ENCODE measurements at places on chromosomes 12 and 14. TPM values are rescaled to one million over a fixed set of nuclear protein-coding genes. Genes with fewer than 3 reads are reported as not detected.

DNA sequence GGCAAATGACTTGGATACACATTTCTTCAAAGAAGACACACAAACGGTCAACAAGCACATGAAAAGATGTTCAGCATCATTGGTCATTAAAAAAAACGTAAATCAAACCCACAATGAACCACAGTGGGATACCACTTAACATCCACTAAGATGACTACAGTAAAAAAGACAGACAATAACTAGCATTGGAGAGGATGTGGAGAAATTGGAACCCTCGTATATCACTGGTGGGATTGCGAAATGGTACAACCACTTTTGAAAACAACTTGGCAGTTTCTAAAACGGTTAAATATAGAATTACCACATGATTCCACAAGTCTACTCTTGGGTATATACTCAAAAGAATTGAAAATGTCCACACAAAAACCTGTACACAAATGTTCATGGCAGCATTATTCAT, 25.2 kb upstream of the PPFIBP1 start:
- DNase-seq: no peak

DNA sequence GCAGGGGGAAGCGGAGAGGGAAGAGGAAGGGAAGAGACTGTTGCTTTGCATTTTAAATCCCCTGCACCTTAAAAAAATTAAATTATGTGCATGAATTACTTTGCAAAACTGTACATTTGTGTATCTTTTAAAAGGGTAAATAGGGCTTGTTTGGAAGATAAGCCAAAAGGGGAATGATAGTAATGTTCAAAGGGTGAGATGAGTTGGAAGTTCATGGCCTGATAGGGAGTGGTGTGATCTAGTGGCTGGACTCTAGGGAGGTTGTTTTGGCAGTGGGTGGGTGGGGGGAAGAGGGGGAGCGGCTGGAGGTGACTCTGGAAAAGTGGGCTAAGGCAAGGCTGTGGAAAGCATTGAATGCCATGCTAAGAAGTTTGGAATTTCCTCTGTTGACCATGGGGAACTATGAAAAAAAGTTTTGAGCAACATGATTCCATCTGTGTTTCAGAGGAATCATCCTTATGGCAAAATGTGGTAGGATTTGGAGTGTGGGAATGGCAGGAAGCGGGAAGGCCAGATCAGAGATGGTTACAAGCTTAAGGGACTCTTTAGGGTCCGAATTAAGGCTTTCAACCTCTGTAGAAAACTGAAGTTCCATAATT, 25.5 kb upstream of the EMP1 start:
- no peak for DNase-seq

GPR65 gene
- total RNA-seq: 23.2 TPM

DNA sequence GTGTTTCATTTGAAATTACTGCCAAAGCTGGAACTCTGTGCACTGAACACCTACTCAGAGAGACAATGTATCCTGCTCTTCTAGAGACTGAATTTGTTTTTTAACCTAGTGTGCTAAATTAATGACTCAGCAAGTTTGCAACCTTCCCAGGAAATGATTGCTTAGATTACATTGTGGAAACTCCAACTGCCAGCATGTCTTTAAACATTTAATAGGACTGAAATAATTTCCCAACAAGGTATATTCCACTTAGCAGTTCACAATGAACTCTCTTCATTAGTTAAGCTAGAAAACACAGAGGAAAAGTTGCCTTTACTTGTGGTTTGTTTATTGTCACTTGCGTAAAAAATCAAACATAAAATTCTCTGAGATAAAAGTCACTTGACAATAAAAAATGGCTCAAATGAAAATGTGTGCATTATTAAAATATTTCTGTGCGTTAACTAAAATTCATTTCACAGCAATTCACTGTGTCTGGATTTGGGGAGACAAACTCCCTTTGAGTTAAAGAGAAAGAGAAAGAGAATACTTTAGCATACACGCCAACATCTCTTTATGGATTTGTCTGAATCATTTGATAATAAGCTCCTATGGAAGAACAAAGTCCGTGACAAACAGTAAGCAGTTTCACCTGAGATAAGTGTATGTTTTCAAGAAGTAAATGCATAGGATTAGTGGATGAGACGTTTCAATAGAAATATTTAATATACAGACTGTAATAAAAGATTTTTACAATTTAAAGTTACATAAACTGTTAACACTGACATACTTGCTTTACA, 284.0 kb downstream of the PRKD1 start:
- no peak for DNase-seq

DNA sequence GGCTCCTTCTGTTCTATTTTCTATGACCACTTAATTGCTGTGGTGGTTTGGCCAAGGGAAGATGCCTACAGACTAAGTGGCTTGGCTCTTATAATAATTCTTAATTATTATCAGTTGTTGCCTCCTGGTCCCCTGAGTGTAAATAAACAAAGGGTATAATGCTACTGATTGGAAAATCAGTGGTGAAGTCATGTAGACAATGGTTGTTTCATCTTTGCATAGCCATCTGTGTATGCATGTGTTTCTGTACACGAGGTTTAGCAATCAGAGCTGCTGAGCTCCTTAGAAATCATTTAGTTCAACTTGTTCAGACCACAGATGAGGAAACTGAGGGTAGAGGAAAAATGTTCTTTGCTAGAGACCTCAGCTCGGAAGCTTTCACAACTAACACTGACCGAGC, 152.2 kb downstream of the STXBP6 start:
- DNase-seq: no peak

- DNase-seq: no peak
Measured at GRCh38 chr12:91061091-91061490, 3.3 kb upstream of the KERA start.

DNA sequence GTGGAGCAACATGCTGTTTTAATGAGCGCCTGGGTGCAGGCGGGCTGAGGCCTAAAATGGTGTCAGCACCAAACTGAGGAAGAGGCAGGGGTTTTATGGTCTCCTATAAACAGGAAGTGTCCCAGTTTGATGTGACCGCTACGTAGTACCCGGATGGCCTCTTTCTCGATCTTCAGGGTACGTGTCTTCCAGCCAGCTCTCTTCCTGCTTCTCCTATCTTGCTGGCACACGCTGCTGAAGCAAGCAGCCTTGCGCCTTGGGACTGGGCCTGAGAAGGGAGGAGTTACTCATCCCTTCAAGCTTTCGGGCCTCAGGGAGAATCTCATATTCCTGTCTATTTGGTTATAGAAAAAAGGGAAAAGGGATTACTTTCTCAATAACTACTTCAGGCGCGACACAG, 28.2 kb upstream of the RNASE1 start:
- DNase-seq: no peak

- DNase-seq: no peak
Measured at GRCh38 chr12:69266036-69266635, 26.8 kb downstream of the CPSF6 start.

NOS1 gene
- not detected for total RNA-seq

OTUB2 gene
- 0.47 TPM for total RNA-seq

RNF212B gene
- total RNA-seq: not detected

DNA sequence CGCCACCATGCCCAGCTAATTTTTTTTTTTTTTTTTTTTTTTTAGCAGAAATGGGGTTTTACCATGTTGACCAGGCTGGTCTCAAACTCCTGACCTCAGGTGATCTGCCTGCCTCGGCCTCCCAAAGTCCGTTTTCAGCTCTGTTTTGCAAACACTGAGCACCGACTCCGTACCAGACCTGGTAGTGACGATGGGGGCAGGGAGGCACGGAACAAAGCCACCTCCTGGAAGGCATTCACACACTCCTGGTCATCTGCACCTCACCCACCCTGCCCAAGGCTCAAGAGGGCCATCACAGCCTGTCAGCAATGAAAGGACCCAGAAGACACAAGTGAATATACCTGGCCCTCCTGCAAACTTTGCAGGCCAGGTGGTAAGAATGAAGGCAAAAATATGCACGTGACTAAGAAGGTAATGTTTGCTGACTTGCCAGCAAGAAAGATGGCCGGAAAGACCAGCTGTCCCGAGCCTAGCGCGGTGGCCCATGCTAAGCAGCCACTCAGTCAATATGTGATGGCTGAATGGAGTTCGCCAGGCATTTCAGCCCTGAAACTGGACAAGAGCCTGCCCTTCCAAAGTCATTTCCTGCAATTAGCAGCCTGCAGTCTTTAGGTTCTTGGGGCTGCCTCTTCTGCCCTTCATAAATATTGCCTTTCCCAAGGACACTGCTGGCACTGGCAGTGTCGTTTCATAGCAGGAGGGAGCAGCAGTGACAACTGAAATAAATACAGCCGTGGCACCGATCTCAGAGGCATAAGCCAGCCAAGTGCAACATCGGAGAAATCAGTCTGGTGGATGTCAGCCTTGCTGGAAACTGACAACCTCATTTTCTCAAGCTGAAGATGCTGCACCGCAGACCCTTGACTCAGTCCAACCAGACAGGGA, 17.6 kb downstream of the MMAB start:
- no peak for DNase-seq

- DNase-seq: no peak
Measured at GRCh38 chr12:87332987-87333726, 696.0 kb downstream of the C12orf50 start.

PIANP gene
- total RNA-seq: 0.75 TPM

DNA sequence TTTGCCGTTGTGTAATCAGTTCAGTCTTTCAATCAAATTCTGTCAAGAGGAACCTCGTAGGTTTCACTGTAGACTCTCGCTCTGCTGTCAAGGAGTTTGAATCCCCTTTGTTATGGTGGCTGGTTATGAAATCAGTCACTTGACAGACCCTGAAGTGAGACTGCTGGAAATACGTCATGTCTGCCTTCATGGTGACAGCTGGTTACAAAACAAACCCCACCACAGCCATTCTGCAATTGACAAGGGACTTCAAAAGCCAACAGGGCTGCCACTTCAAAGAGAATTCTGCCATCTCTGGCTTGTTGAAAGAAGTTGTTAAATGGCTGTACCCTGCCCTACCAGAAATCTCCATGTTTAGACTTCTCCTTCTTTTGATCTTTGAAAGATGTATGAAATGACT, 286.9 kb downstream of the ERC1 start:
- DNase-seq: no peak

DNA sequence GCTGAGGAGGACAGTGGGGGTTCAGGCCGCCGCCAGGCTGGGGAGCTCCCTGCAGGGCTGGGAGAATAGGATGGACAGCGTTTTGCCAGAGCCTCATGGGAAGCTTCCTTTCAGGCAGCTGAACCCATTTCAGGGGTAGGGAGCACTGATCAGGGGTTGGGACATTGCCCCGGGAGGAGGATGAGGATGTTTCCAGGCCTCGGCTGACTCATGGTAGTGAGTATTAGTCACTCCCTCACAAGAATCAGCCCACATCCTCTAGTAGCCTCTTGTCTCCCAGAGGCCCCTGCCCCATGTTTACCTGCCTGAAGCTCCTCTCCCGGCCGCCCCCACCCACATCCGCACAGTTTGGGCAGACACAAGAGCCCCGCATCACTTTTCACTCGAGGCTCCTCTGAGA, 89.8 kb downstream of the ZFP36L1 start:
- DNase-seq: no peak

- DNase-seq: peak; percentile 59
Measured at GRCh38 chr14:99389174-99389826, 91.4 kb downstream of the SETD3 start.

HOXC12 gene
- not detected for total RNA-seq

GRCh38 chr12:63276537-63277365, 125.8 kb upstream of the AVPR1A start:
- no peak for DNase-seq

- no peak for DNase-seq
Measured at GRCh38 chr14:29168149-29168548, 401.6 kb downstream of the FOXG1 start.

DNA sequence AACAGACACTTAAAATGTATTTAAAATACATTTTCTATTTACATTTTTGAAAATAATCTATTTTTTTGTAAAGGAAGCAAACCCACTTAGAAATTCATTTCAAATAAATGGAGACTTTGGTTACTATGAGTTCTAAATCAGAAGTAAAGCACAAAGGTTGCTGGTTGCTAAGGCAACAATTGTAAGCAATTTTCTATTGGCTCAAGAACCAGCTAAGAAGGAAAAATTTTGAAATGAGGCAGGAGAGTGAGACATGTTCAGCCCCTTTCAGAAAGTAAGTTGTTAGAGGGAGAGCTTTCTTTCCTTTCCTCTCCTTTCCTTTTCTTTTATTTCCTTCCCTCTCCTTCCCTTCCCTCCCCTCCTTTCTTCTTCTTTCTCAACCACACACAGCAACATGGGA, 80.7 kb downstream of the PRMT8 start:
- no peak for DNase-seq

SIRT4 gene
- 1.7 TPM for total RNA-seq

GRCh38 chr12:40557980-40558379, 134.3 kb upstream of the CNTN1 start:
- no peak for DNase-seq
